ENCODE measurements at places on chromosomes 1 and 21.

DNA sequence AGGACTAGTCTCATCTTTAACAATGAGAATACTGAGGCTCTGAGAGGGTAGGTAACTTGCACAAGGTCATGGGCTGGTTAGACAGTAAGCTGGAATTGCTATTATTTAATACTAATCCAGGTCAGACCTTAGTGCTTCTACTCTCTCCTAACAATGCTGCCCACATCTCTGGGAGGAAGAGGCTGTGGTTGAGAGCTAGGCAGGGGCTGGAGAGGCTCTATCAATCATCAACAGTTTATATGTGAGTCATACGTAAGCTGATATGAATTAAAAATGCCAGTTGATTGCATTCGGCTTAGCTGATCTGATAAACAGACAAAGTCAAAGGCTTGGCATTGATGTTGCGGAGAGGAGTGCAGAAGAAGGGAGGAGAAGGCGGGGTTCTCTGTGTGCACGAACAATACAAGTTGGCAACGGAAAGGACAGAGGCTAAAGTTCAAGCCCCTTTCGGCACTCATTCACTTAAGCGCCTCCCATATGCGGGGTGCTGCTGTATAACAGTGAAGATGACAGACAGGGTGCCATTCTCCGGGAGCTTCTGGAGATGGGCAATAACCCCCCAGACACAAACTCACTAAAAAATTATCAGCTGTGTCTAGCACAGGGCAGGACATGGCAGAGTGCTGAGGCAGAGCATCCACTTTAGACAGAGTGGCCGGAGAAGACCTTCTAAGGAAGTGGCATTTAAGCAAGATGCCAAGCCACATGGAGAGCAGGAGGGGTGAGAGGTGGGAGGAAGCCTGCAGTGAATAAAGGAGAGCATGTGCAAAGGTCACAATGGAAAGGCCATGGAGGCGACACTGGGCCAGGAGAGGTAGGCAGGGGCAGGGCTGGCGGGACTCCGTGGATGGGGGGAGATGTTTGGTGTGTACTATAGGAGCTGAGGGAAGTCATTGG lies 195.2 kb downstream of the ZSCAN20 start:
- no peak for DNase-seq

DNA sequence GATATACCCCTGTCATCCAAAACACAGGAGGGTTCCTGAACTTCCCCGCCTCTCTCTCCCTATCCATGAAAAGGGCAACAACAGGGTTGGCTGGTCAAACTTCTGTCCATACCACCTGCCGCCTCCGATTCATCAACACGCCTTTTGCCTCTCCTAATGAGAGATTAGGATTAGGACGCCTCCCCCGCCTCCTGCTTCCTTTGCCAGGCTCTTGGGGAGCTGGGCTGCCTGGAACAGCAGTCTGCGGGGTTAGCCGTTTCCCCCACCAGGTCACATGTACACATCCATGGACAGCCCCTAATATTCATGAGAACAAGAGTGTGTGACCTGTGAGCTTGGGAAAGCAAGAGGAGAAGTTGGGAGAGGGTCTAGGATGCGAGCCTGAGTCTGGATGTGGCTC lies 2.3 kb upstream of the OPTC start:
- no peak for DNase-seq

- DNase-seq: no peak
These were observed 58.0 kb downstream of the NGF start for GRCh38 chr1:115280064-115280463.

GRCh38 chr1:26799479-26800142 lies 11.9 kb downstream of the PIGV start:
- no peak for DNase-seq

DNA sequence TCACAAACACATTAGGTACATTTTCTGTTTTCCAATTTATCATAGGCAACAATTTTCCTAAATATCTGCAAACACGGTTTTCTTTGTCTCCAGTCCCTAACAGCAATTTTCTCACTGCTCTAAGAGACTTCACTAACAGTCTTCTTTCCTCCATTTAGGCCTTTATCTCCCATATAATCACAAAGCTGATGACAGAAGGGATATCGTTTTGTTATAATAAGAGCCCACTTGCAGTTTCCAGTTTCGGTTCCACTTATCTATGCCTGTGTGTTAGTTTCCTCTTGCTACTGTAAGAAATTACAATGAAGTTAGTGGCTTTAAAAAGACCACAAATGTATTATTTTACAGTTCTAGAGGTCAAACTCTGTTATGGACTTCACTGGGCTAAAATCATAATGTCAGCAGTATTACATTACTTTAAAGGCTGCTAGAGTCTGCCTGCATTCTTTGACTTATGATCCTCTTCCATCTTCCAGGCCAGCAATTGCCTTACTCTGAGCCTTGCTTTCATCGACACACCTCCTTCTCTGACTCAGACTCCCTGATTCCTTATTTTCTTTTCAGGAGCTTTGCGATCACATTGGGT lies 549.3 kb downstream of the NCAM2 start:
- no peak for DNase-seq

GRCh38 chr1:119988306-119989062 lies 81.0 kb downstream of the NOTCH2 start:
- no peak for DNase-seq

- DNase-seq: no peak
These were observed 354.9 kb upstream of the PLXNA2 start for GRCh38 chr1:208599063-208599462.

DNA sequence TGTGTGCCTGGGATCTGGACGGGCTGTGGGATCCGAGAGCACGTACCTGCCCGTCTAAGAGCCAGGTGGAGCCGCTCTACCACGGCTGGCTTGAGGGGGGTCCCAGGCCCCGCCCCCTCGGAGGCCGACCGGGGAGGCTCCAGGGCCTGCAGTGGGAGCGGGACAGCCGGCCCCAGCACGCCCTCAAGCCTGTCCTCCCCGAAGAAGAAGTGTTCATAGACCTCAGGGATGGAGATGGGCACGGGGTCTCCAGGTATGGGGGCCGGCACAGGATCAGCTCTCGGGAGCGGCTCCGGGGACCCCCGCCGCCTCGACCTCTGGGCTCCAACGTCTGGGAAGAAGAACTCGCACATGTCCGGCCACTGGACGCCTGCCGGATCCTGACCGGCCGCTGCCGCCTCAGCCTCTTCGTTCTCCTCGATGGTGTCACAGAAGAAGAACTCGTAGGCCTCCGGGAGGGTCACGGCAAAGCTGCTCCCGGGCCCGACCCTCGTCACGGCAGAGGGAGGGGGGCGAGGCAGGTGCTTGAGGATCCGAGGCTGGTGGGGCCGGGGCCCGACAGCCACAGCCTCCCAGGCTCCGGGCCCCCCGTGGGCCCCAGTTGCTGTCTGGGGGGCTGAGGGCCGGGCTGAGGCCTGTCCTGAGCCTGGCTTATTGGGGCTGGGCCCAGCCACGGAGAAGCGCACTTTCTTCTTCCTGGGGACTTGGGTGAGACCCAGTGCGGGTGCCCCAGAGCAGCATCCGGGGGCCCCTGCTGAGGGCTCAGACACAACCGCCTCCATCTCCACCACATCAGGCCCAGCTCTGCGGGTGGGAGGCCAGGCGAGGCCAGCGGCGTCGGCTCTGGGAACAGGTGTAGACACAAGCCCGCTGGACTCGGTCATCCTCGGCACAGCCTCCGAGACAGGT lies 2.8 kb downstream of the PERM1 start:
- DNase-seq: no peak

DNA sequence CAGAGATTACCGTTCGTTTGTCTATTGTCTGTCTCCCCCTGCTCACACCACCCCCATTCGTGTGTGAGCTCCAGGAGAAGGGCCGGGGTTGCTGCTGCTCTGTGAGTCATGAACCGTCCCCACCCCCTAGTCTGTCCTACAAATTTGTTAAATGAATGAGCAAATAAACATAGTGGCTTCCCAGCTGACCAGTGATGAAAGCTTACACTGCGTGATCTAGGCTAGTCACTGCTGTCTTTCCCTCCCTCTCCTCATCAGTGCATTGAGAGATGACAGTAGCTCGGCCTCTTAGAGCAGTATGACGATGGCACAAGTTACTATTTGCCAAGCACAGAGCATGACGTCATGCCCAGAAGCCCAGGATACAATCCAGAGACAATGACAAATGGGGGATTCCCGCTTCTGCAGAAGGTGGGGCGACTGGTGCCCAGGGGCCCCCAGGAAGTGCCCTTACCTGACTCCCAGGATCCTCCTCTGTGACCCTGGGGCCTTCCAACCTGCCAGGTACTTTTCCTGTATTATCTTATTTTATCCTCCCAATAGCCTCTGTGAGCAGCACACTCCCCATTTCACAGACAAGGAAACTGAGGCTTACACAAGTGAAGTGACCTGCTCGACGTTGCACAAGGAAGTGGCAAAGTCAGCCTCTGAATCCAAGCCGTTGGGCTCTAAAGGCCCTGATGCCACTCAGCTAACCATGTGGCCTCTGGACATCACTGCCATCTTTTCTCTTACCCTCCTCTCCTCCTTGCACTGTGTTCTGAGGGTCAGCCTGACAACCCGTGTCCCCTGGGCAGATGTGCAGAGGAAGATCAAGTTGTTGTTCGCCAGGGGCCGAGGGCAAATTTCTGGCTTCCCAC lies 8.6 kb upstream of the EPHA2 start:
- peak; percentile 66 for DNase-seq

DNA sequence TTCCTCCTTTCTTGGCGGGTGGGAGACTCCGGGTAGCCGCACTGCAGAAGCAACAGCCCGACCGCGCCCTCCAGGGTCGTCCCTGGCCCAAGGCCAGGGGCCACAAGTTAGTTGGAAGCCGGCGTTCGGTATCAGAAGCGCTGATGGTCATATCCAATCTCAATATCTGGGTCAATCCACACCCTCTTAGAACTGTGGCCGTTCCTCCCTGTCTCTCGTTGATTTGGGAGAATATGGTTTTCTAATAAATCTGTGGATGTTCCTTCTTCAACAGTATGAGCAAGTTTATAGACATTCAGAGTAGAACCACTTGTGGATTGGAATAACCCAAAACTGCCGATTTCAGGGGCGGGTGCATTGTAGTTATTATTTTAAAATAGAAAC lies 2.5 kb downstream of the OLIG2 start:
- no peak for DNase-seq

GRCh38 chr1:52668711-52669110 lies 29.4 kb downstream of the COA7 start:
- DNase-seq: no peak

Data from NCI-H2081 (cell line).